Muscle of leg (tissue), 16 donors: ENCODE measurements at places on chromosomes 2 and 18. TPM values are rescaled to one million over a fixed set of nuclear protein-coding genes. Genes with fewer than 3 reads are reported as not detected.
A peak's percentile ranks its signal among the peaks of the same experiment; 100 is the strongest.

DNA sequence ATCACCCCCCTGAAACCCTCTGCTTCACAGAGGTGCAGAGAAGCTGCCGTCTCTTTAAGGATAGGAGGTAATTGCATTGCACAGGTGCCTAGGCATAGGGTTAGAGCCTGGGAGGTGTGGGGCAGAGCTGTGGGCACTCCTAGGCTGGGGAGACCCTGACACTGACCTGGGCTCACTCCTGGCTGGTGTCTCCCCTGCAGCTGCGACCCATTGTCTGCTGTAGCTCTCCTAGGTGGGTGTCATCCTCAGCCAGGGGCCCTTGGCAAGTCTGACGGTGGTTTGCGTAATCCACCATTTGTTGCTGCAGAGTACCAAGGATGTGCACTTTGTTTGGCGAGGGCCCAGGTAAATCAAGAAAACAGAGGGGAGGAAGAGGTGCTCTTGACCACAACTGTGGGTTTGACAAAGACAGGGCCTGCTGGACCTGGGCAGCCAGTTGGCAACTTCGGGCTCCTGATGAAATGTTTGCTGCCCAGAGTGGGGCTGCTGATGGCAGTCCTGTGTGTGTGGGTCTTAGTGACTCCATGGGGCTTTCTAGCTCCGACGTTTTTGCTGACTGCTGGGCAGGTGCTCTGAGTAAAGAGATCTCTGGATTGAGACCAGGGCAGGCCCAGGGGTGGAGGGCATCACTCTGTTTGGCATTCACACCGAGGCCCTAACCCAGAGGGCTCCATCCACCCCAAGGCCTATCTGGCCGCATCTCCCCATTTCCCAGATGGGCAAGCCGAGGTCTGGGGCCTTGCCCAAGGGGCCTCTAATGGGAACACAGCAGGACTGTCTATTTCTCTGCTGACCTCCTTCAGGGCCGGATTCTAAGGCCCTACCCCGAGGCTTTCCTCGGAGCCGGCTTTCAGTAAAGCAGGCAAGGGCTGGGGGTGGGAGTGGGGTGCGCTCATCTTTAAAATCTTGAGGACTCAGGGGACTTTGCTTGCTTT is 67.7 kb downstream of the EDAR start:
- no peak for DNase-seq

- no peak for DNase-seq
These were observed 339.4 kb downstream of the GRB14 start for GRCh38 chr2:164281896-164282295.

DNA sequence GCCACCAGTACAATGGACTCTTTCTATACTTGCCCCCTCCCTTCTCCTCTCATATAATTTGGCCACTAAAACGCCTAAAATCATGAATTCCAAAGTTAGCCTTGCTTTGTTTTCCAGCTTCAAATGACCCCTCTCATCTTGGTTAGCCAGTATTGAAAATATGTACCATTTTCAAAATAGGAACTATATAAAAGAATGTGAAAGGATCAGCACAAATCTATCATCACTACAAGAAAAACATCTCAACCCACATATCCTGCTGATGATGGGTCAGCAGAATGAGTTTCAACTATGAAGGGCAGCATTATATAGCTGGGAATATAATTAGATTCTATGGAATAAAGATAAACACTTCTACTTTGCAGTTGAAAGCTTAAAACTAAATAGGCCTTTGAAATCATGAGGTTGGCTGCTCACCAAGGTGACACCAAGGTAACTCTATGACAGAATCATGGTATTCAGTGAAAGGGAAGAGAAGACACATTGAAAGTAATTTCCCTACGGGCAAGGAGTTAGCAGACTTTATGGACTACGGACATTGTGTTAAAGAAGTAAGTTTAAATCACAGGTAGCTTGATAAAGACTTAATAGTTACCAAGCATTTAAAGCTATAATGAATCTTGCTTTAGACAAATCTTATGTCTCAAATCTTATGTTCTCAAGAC is 873.0 kb downstream of the CPS1 start:
- DNase-seq = no peak

DNA sequence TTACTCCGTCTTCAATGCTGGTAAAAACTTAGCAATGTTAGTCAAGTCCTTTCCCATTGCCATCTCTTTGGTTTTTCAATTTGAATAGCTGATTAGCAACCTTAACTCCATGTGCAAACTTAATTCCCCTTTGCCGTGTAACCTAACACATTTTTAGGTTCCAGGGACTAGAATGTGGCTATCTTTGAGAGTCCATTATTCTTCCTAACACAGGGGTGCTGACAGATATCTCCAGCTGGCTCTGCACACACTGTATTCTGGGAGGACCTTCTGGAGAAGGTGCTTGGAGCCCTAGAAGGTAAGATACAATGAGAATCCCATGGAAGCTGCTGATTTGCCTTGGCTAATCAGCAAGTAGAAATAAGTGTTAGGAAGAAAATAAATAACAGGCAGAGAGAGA is 104.6 kb upstream of the STON1 start:
- no peak for DNase-seq

Gene ABCG8
- not detected for total RNA-seq

DNA sequence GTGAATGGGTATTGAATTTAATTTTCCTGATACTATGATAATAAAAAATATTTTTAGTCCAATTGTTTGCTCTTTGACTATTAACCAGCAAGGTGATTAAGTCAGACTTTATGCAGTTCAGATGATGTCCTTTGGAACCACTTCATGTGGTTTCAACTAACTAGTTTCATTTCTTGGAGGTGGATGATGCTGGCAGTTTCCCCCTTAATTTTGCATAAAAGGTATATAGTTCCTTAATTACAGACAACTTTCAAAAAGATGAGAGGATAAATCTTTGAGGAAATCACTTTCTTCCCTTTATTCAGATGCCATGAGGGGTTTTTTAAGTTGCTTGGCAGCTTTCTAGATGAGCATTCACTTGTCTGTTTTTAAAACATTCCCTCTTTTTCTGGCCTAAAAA is 223.1 kb downstream of the PHLPP1 start:
- DNase-seq = no peak

GRCh38 chr18:26455639-26456038 is 92.7 kb downstream of the KCTD1 start:
- no peak for DNase-seq

- no peak for DNase-seq
These were observed 480.1 kb downstream of the NRXN1 start for GRCh38 chr2:50551868-50552267.

Gene GALR1
- under 0.01 TPM for total RNA-seq

Gene NOTO
- total RNA-seq = not detected

GRCh38 chr2:235728800-235729556 is 235.1 kb downstream of the AGAP1 start:
- DNase-seq = peak; percentile 67

- no peak for DNase-seq
These were observed 41.6 kb downstream of the LBH start for GRCh38 chr2:30272761-30273573.

Gene IMPACT
- total RNA-seq = 33.2 TPM

Gene XDH
- total RNA-seq = under 0.01 TPM

Gene TANC1
- total RNA-seq = 14.3 TPM

Gene APOB
- total RNA-seq = 0.35 TPM

Gene RTP5
- not detected for total RNA-seq

DNA sequence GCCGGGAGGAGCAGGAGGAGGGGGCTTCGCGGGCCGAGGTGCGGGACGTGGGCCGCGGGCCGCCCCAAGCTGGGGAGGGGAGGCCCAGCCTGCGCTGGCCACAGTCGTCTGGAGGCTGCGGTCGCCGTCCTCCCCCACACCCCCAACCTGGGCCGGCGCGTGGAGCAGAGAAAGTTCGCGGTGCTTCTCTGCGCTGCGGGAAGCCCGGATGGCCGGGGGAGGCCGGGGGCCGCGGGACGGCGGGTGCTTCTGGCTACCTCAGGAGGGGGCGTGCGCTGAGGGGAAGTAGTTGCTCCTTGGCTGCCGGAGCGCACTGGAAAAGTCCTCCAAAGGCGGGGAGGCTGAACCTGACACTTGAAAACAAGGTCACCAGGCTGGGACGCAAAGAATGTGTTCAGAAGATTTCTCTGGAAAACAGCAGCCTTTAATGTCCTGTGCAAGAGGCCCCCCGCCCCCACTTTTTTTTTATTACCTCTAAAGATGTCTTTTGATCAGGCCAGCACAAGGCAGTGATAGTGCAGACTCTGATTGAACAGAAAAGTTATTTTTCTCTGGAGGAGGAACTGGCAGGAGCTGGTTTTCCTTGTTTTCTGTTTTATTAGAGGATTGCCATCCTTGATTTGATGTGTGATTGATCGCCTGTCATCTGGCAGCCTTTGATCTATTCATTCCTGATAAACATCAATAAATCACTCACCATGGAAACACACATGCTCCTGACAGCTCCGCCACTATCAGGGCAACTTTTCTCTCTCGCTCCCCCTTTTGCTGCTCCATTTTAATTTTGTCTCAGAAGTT is 1.6 kb downstream of the TSHZ1 start:
- peak; percentile 83 for DNase-seq

DNA sequence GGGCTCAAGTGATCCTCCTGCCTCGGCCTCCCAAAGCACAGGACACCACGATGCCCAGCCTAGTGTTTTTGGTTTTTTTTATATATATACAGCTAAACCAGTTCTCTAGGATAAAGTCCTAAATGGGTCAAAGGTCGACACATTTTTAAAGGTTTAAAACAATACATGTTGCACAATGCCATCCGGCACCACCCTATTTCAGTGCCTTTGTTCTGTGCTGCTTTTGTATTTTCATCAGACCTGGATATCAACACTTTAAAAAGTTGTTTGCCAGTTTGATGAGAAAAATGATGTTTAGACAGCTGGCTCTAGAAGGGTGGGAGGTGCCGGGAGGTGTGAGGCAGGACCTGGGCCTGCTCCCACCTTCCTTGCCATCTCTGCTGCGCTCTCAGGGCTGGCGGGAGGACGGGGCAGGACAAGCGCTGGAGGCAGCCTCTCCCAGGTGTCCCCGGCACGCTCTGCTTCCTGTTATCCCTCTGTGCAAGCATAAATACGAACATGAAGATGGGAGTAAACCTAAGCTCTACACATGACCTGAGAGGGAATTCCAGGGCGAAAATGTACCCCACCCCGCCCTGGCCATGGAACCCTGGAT is 103.7 kb downstream of the HS6ST1 start:
- DNase-seq = no peak

- peak; percentile 11 for DNase-seq
These were observed 68.4 kb downstream of the UGGT1 start for GRCh38 chr2:128159437-128159836.

GRCh38 chr2:8215159-8215863 is 466.5 kb upstream of the ID2 start:
- no peak for DNase-seq

Gene VRK2
- 15.0 TPM for total RNA-seq
